ENCODE measurements at places on chromosomes 13 and 19.

GRCh38 chr19:47221080-47221841 is 9.7 kb downstream of the BBC3 start:
- no peak for DNase-seq

DNA sequence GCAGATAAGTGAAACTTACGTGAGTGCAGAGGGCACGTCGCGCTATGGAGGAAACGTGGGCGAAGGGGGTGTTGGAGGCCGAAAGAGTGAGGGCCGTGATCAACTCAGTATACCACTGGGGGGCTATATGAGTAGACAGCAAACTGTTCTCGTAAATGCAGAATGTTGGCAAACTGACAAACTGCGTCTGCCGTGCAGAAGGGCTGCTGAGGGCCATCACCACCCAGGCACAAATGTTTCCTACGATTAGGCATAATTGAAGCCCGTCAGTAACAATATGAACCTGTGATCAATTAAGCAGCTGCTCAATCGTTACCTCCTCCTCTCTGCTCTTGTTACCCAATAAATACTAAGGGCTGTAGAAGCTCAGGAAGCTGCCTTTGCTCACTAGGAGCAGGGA is 17.3 kb upstream of the MADCAM1 start:
- DNase-seq = no peak

- no peak for DNase-seq
These were observed 112.7 kb downstream of the OLFM4 start for GRCh38 chr13:53141336-53141735.

DNA sequence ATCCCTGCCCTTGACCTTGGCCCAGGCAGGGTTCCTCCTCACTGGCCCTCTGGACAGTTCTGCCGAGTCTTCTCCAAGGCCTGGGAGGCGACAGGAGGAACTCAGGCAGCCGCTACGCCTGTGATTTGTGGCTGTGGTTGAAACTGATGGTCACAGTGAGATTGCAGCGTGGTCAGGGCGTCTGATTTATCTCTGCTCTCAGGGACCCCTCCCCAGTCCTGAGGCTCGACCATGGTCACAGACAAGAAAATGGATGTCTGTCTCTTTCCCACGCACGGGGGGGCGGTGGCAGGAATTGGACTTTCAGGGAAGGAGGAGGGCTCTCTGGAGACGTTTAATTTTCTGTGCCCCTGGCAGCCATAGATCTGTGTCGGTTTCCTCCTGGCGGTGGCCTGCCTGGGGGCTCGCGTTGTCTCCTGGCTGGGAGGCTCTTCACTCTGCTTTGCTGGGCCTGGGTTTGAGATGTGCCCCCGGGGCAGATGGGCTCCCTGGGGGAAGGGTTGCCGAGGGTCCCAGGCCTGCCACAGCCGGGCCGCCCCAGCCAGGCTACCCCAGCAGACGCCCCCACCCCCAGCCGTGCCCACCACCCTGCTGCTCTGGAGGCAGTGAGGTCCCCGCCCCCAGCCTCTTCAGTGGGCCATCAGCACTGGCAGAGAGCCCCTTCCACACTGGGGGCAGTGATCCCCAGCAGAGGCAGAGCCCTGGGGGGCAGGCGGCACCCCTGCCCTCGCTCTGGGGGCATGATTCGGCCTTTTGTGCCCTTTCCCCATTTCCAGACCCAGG is 167.4 kb downstream of the KDM4B start:
- DNase-seq = no peak

GRCh38 chr19:4748589-4748988 is 24.9 kb upstream of the DPP9 start:
- DNase-seq = no peak

DNA sequence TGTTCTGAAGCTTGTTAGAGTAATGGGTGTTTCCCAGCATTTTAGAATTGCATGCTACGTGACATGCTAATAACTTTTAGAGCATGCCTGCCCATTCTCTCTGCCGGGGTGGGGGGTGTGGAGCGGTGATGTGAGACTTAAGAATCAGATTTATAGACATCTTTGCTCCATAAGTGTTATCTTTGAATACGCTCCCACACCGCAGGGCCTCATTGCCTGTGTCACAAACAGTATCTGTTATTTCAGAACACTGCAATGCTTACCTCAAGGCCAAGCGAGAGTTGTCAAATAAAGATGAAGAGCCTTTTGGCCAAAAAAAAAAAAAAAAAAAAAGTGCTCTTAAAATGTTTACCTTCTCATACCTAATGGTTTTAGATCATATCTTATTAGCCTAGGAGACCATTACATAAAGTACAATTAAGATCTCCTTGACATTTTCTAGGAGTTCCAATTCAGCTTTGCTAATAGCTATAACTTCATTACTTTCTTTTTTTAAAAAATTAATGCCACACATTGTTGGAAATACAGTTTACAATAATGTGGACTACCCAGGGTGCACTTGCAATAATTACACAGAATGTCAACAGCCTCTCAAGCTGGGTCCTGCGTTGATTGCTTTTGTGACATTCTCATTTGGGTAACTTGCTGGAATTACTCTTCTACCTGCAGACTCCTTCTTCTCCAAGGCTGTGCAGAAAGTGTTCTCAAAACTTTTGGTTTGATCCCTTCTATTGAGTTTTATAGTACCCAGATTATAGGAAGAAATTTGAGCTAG is 525.3 kb downstream of the KLF12 start:
- DNase-seq = no peak

DNA sequence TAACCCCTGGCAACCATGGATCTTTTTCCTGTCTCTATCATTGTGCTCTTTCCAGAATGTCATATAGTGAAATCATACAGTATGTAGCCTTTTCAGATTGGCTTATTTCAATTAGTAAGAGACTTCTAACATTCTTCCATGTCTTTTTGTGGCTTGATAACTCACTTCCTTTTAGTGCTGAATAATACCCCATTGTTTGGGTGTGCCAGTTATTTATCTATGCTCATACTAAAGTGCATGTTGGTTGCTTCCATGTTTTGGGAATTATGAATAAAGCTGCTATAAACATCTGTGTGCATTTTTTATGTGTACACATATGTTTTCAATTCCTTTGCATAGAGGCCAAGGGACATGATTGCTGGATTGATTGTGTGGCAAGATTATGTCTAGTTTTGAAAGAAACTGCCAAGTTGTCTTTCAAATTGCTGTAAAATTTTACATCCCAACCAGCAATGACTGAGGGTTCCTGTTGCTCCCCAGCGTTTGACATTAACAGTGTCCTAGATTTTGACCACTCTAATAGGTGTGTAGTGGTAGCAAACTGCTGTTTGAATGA is 358.9 kb downstream of the ITGBL1 start:
- no peak for DNase-seq

DNA sequence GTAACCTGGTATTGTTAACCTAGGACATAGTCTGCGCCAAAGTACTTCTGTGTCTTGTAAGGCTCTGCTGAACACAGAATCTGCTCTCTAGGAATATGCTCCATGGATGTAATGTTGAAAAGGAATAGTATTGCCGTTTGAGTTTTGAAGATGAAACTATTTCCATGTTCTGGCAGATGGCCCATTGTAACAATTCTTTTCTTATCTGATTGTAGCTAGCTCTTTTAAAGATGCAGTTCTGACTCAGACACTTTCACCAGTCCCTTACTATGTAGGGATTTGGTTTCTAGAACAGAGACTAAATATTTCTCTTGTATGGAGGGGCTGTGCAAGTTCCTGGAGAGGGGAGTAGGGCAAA is 185.6 kb downstream of the MTUS2 start:
- DNase-seq = no peak

Measured in RWPE2 (cell line).